ENCODE measurements at places on chromosomes 6 and 20.

DNA sequence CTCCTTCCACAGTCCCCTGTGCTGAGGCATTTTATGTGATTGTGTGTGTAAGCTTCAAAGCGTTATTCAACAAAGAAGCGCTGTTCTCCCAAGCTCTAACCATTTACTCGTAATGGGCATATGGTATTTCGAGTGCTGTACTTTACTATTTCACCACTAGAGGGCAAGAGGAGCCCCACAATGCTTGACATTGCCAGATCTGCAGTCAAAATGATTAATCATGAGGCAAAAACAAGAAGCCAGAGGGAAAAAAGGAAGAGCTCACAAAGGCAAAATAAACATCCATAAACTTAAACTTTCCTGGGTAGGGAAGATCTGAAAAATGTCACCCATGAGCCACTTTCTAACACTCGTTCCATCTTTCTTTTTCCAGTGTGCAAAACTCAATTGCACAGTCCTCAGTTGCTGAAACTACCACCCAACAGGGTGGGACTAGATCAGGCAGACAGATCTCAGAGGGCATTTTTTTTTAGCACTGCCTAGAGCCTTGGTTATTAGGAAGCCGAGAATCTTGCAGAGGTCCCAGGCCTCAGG is 215.0 kb upstream of the PLCB4 start:
- DNase-seq: no peak

DNA sequence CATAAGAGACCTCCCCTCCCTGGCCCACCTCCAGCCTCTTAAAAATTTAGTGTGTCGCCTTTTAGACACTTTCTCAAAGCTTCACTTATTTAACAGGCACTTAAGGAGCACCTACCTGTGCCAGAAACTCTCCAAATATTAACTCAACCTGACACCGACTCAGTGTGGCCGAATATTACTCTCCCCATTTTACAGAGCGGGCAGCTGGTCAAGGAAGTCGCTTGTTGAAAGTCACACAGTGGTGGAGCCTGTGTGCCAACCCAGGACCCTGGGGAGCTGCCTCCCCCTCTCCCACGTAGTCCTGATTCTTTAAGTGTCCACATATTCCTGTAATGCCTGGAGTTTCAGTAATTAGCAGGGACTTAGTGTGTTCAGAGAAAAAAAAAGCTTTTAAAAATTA is 1.0 kb upstream of the PMEPA1 start:
- DNase-seq: no peak

- DNase-seq: no peak
These were observed 326.3 kb downstream of the RIMS1 start for GRCh38 chr6:72212686-72213085.

- DNase-seq: no peak
These were observed 15.2 kb upstream of the SSR1 start for GRCh38 chr6:7328243-7328642.

DNA sequence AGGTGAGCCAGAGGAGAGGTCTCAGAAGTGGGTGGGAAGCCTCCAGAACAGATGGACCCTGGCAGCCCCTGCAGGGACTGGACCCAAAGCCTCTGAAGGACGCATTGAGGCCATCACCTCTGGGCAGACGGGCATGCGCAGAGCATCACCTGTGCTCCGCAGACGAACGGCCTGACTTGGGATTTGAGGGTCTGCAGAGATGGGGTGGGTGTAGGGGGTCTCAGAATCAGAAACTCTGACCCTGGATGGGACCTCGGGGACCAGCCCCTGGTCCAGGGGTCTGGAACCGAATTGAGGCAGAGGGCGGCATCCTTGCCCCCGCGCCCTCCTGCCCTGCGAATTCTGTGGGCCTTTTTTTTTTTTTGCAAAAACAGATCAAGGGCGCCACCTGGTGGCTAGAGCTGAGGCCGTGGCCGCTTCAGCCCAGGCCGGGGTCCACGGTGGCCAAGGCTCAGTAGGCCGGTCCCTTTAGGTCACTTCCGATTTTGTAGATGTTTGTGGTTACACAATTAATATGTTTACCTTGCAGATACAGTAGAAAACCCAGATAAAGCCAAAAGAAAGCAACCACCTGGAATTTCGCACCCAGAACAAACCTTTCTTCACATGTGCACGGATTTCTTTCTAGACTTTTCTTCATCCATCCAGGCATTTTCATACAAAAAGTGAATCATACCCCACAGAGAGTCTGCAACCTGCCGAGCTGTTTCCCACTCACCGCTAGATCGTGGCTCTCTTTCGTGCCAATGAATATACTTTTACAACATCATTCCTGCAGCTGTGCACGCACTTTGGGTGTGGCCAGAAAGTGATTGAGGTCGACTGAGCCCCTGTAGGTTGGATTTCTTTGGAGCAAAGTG is 25.9 kb downstream of the ZBP1 start:
- peak; percentile 32 for DNase-seq

- DNase-seq: no peak
These were observed 23.8 kb upstream of the MTHFD1L start for GRCh38 chr6:150841697-150842096.

DNA sequence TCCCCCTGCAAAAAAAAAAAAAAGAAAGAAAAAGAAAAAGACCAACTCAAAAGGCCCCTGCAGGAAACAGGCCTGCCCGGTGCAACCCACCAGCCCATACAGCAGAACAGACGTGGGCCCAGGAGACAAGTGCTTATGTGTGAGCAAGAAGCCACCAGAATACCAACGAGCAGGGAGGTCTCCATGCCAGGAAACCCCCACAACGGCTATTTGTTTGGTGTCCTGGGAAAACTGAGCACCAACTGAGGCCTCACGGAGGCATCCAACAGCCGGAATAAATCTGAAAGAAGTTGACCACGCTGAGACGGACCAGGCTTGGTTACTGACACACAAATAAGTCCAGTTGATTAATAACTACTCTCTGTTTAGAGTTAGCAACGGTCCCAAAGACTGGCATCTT is 29.7 kb downstream of the PTPRT start:
- no peak for DNase-seq

DNA sequence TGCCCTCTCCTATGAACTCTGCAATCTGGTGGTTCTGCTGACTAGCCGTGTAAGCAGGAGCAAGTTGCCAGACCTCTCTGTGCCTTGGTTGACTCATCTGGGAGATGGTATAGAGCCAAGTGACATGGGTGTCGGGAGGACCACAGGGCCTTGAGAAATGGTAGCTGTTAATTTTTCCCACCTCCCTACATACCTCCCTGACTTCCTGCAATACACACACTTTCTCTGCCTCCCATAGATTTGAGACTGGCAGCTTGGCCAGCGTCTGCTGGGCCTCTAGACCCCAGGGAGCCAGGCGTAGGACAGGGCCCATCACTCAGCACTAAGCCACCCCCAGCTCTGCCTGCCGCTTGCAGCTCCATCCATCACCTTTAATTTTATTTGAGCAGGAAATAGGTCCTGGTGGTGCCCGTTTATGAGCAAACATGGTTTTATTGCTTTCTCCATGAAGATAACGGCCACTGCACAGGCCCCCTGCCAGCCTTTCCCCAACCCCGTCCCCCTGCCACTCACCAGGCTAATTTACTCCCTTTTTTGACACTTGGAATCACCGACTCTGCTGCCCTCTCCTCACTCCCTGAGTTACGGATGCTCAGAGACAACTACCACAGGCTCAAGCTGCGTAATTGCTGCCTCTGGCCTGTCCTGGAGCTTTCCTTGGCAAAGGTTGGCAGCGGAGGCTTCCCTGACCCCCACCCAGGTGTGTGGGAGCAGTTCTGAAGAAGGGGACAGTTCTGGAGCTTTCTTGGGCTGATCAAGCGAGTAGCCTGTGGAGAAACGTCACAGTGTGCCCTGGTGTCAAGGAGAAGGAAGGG is 11.1 kb downstream of the GLP1R start:
- DNase-seq: no peak

GRCh38 chr20:34557936-34558319 is 590 bp upstream of the MAP1LC3A start:
- no peak for DNase-seq

DNA sequence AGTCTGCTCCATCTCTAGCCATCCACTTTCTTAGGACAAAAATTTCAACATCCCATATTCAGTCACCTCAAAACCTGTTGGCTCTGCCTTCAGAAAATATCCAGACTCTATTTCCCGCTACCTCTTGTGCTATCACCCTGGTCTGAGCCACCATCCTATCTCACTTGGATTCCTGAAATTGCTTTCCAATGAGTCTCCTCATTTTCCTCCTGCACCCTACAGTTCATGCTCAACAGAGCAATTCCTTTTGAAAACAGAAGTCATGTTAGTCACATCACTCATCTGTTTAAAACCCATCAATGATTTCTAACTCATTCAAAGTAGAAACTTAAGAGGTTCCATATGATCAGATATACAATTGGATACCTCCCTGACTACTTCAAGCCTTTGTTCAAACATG is 229.9 kb downstream of the ADGRG6 start:
- no peak for DNase-seq

DNA sequence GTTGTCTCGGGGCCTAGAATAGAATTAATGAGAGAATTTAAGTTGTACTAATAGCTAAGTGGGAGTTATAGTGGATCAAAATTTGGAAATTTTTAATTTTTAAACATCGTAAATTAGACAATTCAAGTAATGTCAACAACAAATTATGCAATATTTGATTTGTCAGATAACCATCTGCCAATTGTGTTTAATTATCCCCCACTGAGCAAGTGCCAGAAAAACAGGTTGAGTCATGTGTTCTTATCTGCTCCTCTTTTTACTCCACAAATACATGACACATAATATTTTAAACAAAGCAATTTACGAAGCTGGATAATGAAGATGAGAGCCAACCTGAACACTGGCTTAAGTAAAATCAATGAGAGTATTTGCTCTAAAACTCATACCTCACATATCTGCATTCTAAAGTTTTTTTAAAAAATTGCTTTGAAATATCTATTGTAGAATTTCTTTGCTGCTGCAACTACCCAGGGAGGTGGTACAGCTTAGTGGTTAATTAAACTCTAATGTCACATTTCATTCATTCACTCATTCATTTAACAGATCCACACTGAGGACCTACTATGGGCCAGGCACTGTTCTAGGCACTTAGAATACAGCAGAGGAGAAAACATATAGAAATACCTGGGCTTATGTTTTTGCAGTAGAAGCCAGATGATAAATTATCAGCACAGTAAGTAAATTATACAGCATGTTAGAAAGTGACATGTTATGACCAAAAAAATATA is 57.1 kb upstream of the MAP7 start:
- no peak for DNase-seq

GRCh38 chr20:31803552-31804291 is 15.4 kb upstream of the MYLK2 start:
- no peak for DNase-seq

DNA sequence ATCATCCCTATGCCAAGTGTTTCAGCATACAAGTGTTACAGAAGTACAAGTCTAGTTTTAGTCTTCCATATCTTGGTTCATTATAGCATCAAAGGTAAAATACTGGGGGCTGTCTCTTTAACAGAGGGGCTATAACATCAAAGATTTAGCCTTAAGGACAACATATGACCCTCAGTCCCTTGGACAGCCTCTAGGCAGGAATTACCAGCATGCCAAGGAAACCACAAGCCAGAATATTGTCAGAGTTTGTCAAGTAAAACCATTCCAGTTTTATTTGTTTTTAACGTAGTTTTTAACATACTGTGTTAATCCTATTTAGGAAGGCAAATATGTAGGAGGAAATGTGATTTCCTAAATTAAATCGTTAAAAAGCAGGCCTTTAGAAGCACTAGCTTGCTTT is 18.6 kb downstream of the ZKSCAN8 start:
- DNase-seq: no peak

DNA sequence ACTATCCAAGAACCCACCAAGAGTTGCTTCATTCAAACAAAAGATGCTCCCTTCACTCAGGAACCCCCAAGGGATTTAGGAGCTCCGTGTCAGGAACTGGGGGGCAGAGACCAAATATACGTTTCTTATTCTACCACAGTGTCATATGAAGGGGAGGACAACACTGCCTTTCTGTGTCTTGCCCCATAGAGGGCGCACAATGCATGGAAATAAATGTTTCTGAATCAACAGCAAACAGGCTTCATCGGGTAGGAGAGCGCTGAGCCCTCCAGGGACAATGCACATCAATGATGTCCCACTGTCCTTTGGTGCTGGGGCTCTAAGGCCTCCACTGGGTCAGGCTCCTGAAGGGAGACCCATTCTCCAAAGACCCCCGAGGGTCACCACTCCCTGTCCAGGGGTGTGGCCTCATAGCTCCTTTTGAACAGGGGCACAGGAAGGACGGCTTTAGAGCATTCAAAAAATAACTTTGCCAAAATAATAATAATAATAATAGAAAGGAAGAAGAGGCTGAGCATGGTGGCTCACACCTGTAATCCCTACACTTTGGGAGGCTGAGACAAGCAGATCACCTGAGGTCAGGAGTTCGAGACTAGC is 31.1 kb downstream of the PLG start:
- no peak for DNase-seq

DNA sequence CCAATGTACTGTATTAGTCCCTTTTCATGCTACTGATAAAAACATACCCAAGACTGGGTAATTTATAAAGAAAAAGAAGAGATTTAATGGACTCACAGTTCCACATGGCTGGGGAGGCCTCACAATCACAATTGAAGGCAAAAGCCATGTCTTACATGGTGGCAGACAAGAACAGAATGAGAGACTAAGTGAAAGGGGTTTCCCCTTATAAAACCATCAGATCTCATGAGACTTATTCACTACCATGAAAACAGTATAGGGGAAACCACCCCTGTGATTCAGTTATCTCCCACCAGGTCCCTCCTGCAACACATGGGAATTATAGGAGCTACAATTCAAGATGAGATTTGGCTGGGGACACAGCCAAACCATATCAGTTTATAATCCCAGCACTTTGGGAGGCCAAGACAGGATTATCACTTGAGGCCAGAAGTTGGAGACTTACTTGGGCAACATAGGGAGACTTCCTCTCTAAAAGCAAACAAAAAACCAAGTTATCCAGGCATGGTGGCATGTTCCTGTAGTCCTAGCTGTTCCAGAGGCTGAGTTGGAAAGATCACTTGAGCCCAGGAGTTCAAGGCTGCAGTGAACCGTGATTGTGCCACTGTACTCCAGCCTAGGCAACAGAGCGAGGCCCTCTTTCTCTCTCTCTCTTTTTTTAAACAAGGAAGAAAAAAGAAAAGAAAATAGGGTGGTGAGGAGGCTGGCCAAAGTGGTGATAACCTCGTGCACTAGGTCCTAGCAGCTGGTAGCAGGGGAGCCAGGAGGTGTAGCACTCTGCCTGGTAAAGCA is 22.9 kb upstream of the DDR1 start:
- no peak for DNase-seq

DNA sequence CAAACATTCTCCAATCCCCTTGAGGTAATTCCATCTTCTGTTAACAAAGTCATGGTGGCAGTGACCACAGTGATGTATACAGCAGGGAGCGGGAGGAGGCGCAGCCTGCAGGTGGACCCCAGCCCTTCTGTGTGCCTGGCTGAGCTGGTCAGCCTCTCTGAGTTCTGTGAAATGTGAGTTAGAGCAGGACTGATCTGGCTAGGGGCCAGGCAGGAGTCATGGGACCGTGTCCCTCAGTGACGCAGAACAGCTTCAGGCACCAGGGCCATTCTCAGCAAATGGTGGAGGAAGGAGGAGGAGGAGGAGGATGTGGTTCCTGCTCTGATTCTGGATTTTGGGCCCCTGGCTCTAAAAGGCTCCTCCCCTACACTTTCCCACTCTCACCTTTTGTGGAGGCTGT is 6.9 kb downstream of the PHACTR3 start:
- no peak for DNase-seq
